T-helper 9 cell (primary cell): ENCODE measurements at places on chromosomes 7 and 10.

- DNase-seq = no peak
Measured at GRCh38 chr10:12587451-12587888, 238.1 kb downstream of the CAMK1D start.

- no peak for DNase-seq
Measured at GRCh38 chr7:75649462-75649861, 89.3 kb downstream of the HIP1 start.

DNA sequence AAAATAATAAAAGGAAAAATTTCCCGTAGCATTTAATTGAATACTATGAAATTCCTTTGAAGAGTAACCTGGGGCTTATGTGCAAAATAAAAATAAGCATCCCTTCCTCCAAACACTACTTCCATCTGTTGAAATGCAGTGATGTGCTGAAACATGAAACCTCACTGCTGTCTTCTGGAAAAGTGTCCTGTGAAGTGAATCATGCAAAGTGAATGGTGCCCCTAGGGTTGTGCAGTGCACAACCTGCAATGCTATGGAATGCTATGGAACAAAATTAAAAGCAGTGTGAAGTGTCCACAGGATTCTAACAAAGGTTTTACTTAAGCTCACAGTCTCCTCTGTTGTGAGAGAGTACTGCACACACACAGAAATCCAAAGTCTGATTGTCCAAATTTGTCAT, 480.9 kb downstream of the ETV1 start:
- DNase-seq = no peak

- no peak for DNase-seq
Measured at GRCh38 chr10:123557366-123558108, 108.6 kb upstream of the GPR26 start.

- no peak for DNase-seq
Measured at GRCh38 chr10:52755297-52756062, 17.1 kb downstream of the MBL2 start.
